ENCODE measurements at places on chromosomes 5 and 9.

- DNase-seq, result no peak
Measured at GRCh38 chr9:113381909-113382411, 5.2 kb upstream of the HDHD3 start.

GRCh38 chr5:172885597-172886340 lies 51.7 kb downstream of the ERGIC1 start:
- no peak for DNase-seq

GRCh38 chr5:68343421-68343826 lies 127.9 kb downstream of the PIK3R1 start:
- DNase-seq, result peak; percentile 20

DNA sequence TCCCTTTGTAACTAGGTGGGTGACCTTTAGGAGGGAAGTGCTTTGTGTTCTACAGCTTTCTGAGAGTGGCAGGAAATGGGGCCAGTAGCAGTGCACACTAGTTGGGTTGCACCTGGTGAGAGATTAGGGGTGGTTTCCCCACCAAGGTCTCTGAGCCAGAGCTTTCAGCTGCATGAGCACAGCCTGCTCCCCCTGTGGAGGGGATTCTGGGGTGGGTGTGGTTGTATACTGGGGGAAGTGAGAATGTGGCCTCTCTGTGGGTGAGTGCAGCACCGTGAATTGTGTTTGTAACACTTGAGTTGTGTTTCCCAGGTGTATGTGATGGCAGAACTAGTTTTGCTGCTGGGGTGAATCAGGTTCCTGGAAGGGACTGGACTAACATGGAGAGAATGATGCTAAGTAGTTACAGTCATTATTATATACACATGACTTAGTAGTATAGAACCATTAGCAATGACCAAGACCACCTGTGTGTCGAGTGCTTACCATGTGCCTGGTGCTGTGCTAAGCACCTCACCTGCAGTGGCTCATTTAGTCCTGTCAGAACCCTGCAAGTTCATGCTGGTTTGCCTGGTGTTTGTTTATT lies 11.8 kb upstream of the CXXC5 start:
- DNase-seq, result peak; percentile 61

GRCh38 chr9:127064335-127064734 lies 58.1 kb downstream of the ANGPTL2 start:
- no peak for DNase-seq

- DNase-seq, result no peak
Measured at GRCh38 chr9:134922066-134922931, 4.6 kb upstream of the FCN1 start.

DNA sequence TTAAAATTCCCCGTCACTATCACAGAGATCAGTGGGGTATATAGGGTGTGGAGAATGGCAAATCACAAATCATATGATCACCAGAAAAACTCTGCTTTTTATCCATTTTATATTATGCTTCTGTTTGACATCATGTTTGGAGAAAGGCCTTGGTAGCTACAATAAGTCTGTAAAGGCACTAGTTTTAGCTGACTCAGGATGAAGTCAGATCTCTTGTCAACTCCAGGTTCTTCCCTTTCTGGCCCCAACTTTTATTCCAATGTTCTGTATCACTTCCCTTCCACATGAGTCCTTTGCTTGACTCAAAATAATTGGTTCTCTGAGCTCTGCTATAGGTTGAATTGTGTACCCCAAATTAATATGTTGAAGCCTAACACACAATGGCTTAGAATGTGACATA lies 484.9 kb downstream of the PTPRD start:
- no peak for DNase-seq

- no peak for DNase-seq
Measured at GRCh38 chr5:43401827-43402226, 10.4 kb downstream of the CCL28 start.

DNA sequence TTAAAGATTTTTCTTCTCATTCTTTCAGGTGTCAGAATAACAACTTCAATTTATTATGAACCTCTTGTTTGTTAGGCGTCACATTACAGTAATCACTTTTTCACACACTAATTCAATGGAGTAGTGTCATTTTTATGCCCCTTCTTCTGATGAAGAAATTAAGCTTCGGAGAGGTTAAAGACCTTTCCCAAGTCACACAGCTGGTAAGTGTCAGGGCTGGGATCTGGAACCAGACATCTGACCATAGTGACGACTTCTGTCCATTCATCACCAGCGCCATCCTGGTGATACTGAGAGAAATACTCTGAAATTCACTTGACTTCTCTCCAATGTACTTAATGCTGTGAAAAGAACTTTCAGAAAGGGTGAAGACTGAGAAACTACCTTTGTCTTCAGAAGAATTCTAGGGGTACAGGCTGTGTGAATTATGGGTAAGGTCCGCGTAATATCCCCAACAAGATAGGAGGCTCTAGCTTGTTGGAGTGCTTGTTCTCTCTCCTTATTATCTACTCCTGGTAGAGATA lies 173.8 kb downstream of the GAS1 start:
- no peak for DNase-seq

GRCh38 chr9:5582835-5583195 lies 46.1 kb upstream of the RIC1 start:
- peak; percentile 46 for DNase-seq

DNA sequence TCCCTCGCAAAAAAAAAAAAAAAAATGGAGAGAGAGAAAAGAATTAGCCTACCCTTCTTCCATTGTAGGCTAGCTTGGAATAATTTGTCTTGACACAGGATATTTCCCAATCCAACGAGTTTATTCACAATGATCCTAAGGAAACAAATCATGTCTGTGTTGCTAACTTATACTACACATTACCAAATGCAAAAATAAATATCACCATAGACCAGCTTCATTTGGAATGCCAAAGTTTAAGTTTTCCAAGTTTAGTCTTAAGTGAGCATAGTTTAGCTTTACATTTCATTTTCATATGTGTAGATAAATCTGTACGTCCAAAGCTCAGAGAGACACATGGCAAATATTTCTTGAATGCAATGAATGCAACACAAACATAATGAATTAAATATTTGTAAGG lies 1106.2 kb upstream of the DMAC1 start:
- no peak for DNase-seq

DNA sequence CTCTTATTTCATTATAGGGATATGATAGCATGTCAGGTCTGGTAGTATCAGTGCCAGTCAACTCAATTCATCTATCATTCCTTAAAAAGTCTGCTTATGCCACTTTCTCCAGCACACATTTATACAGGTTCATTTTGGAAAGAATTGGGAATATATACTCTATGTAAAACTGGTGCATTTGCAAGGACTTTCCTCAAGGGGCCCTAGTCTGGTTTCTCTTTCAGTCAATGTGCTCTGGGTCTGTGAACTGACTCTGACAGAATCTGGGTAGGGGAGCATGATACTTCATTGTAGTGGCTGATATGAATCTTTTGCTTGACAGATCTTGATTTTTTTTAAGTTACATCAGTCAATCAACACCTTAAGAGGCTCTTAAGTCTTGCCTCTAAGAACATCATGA lies 313.9 kb downstream of the HTR1A start:
- no peak for DNase-seq

GRCh38 chr5:1310118-1310517 lies 15.2 kb upstream of the TERT start:
- no peak for DNase-seq

DNA sequence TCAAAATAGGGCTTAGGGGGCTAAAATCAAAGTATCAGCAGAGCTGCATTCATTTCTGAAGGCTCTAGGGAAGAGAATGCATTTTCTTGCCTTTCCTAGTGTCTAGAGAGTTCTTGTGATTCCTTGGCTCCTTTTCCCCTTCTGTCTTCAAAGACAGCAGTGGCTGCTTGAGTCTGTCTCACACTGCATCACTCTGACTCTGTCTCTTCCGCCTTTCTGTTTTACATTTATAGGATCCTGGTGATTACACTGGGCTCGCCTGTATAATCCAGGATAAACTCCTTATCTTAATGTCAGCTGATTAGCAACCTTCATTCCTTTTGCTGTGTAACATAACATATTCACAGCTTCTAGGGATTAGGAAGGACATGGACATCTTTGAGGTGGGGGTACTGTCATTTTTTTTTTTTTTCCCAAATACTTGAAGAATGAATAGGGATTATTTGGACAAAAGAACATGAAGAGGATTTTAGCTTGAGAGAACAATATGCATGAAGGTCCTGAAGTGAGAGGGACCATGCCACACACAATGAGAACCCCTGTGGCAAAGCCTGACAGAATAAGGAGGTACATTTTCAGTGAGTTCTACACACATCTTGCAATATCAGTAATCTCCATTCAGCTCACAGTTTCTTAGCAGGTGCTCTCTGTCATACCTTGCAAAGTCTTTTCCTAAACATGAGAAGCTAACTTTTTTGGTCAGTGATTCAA lies 267.6 kb downstream of the FAM170A start:
- no peak for DNase-seq

DNA sequence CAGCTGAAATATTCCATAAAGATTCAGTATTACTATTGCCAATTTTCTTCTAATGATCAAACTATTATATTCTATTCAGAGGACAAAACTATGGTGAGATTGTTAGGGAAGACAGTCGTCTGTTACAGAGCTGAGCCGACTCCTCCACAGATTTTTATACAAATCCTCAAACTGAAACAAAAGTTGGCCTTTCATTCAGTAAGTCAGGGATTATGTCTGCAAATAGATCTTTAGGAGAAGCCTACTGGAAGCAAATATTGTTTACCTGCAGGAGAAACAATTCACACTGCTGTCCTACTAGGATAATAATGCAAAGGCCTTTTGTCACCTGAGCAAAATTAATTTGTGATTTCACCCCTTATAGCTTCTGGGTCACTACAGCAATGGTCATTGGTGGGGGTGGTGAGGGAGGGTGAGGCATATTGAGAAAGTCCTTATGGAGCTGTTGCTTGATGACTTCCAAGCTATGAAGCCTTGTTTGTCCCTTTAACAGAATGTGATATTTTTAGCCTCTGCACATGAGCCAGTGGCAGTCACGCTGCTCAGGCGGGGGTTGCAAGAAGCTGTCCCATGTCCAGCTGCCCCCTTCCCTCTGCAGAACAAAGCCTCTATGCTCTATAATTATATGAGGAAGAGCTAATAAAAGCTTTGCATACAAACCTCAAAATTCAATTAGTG lies 200.5 kb upstream of the KLF9 start:
- DNase-seq, result no peak

GRCh38 chr5:171624396-171624795 lies 161.2 kb upstream of the SMIM23 start:
- no peak for DNase-seq

- no peak for DNase-seq
Measured at GRCh38 chr5:88952996-88953643, 70.1 kb upstream of the MEF2C start.

DNA sequence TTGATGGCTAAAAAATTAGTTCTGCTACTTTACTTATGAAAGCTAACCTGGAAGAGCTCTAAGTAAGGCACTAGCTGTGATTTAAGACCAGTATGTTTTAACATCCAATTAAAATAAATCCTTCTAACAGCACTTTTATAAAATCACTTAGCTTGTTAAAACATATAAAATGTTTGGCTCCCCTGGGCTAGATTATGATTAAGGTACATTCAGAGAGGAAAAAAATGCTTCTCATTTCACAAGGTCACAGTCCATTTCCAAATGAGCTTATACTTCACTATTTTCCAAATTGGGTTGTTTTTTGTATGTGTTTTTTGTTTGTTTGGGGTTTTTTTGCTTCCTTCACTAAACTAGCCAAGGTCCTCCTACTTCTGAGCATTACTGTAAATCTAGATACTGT lies 875.0 kb upstream of the DMAC1 start:
- DNase-seq, result no peak

DNA sequence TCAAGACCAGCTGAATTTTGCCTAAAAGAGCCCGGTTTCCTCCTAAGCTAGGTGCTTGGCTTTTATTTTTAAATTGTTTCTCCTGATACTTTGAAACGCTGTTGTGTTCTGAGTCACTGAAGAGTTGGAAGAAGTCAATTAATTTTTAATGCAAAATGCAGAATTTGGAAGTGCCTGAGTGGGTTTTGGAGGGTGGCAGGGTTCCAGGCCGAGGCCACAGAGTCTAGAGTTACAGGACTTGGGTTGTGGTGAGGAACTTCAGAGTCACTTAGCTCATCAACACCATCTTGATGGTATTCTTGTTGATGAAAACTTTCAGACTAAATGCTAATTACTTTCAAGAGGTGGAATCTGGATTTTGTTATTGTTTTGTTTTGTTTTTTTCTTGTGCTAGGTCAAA lies 130.6 kb downstream of the PDZD2 start:
- no peak for DNase-seq

DNA sequence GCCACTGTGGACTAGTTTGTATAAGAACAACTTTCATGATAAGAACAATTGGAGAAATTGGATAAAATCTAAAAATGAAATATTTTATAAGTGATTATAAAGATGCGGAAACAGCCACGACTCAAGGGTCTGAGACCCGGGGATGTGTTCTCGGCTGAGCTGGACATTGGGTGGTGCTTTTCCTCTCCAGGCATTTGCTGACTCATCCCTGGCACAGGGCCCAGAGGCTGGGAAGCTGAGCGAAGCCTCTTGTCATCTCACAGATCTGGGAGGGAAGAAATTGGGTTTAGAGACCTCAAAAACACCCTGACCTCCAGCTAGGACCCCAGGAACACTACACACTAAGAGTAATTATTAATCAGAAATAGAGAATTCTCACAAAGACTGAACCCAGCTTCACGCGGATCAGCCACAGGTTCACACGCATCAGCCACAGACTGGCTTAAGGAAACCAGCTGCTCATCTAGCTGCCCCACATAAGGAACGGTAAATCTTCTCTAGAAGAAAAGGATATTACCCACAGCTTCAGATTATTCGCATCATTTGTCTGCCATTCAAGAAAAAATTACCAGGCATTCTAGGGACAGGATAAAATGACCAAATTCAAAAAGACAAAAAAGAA lies 2.8 kb upstream of the OR2V1 start:
- no peak for DNase-seq

DNA sequence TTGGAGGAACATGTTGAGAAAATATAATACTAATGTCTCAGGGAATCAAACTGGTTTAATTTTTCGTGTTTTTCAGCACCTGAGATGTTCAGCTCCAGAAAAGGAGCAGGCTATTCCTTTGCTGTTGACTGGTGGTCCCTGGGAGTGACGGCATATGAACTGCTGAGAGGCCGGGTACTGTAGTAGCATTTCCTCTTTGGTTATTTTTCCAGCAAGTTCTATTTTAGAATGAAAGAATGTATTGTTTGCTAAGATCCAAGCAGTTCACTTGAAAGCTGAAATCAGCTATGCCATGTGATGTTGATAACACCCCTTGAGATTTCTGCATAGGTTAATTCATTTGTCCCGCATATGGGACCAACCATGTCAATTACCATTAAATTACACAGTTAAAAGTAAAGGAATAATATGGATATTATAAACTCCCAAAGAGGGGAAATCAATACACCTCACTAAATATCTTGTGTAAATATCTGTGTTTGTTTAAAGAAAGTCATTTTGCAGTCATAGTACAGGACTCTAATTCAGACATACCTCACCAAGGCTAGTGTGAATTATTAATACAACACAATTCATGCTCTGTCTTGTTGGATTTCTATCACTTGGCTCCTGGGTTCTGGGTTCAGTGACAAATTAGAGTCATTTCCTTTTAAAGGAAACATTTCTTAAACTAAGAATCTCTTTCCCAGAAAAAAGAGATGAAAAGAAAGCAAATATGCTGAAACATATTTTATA lies 126.8 kb downstream of the STK32A start:
- no peak for DNase-seq

- DNase-seq, result peak; percentile 49
Measured at GRCh38 chr9:33165263-33166151, 1.6 kb downstream of the B4GALT1 start.

Data from activated T-helper 2 cell treated with anti-CD3 and anti-CD28 coated beads, Interferon-gamma antibody, Interleukin-2, Interleukin-4, amounts not matched to agents 10 μg/mL and 5 μg/mL and 100 μg/mL, durations not matched to agents 14 hours and 24 hours and 36 hours (primary cell).